ENCODE measurements at places on chromosomes 5 and 9. TPM values are rescaled to one million over a fixed set of nuclear protein-coding genes. Genes with fewer than 3 reads are reported as not detected.

- DNase-seq = no peak
Measured at GRCh38 chr9:116905171-116905588, 218.1 kb downstream of the TRIM32 start.

- DNase-seq = no peak
Measured at GRCh38 chr9:27194401-27195091, 85.5 kb downstream of the TEK start.

GRCh38 chr9:19947996-19948395 is 159.2 kb upstream of the SLC24A2 start:
- DNase-seq = no peak

- DNase-seq = no peak
Measured at GRCh38 chr5:178768371-178769260, 38.2 kb upstream of the ZNF354A start.

- no peak for DNase-seq
Measured at GRCh38 chr5:145984072-145984471, 47.7 kb downstream of the SH3RF2 start.

DNA sequence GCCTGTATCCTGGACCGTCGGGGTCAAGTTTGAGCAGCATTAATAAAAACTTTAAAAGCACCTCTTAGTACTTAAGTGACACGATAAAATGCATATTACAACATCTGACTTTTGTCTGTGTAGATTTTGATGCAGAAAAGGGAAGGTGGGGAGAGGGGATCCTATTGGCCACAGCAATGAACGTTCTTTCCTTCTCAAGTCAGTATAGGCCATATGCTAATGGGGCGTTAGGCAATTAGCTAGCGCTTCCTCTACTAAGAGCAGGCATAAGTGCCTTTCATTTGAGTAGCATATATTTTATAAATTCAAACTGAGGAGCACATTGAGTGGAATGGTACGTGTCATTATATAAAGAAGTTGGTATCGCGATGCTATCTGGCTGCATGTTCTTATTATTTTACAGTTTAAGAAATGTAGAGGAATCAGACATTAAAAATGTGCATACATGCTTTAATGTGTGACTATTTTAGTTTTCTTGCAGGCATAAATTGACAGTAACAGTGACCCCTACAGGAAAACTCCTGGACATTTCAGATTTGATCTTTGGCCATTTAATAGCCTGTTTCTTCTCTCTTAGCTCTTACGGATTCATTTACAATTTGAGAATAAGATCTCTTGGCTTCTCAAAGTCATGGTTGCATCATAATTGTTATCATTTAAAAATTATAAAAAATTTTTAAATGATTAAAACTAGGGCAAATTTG is 1.1 kb upstream of the GNA14 start:
- no peak for DNase-seq

GRCh38 chr9:18438300-18438925 is 35.5 kb upstream of the ADAMTSL1 start:
- DNase-seq = no peak

DNA sequence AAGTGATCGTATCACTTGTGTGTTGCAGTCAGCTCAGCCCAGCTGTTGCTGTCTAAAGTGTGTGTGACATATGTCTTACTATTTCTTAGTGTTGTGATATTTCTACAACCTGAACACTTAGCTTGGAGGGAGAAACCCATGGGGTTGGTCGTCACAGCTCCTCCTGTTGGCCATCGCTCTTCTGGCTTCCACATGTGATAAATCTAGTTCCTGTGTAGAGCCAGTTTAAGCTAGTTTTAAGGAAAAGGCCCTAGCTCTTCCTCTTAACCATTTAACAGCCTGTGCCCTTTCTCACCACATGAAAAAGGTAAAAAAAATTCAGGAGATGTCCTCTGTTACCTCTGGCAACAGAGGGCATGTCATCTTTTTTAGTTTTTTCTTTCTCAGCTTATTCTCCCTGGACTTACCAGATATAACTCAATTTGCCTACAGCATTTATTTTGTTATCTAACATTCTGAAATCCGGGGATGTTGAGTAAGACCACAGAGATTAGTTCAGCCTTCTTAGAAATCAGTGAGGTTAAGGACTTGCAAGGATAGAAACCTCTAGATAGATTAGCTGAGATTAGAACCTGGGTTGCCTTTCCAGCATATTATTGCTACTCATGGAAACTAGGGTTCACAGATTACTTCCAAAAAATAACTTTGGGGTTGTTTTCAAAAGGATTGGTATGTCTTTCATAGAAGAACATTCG is 100.4 kb downstream of the GAPVD1 start:
- DNase-seq = peak; percentile 65

DNA sequence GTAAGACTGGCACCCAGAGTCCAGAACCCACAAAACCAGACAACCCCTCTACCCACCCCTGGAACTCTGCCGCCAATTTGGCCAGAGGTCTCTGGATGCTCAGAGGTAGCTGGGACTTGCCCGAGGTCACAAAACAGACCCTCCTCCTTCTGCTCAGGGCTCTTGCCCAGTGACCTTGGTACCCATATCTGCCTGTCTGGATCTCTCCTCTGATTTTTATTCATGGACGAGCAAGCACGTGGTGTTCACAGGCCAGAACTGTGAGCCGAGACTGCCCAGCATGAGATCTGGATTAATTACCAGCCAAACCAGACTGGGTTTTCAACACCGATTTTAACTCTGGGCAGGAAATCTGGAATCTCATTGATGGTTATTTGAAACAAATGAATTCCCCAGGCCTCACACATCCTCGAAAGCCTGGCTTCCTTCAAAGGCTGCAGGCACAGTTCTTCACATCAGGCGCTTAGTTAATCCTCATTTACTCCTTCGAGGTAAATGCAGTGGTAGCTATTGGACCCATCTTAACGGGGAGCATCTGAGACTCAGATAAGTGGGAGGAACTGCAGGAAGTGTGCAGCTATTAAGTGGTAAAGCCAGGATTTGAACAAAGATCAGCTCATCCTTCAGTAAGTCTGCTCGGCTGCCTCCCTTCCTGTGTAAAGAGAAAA is 21.4 kb downstream of the COL27A1 start:
- no peak for DNase-seq

GRCh38 chr9:34826999-34827538 is 117.1 kb upstream of the CCL21 start:
- no peak for DNase-seq

DNA sequence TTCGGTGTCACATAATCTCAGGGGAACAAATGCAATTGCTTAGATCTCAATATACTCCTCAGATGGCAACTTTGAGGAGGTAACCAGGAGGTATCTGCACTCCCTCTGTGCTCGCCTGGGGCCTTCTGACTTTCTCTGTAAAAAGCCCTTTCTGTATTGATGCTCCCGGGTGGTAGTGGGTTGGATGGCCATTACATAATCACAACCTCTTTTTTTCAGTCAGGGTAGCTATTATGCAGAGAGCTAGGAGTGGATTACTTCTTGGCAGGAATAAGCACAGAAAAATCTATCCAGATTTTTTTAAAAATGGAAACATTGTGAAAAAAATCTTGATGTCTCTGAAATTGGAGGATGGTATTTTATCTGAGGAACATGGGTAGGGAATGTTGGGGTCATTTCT is 116.6 kb downstream of the SH3GL2 start:
- no peak for DNase-seq

- DNase-seq = no peak
Measured at GRCh38 chr9:9817176-9817575, 795.6 kb downstream of the PTPRD start.

GRCh38 chr5:1762121-1762882 is 37.3 kb downstream of the MRPL36 start:
- DNase-seq = no peak

GRCh38 chr9:114224247-114224610 is 68.9 kb downstream of the COL27A1 start:
- no peak for DNase-seq

DNA sequence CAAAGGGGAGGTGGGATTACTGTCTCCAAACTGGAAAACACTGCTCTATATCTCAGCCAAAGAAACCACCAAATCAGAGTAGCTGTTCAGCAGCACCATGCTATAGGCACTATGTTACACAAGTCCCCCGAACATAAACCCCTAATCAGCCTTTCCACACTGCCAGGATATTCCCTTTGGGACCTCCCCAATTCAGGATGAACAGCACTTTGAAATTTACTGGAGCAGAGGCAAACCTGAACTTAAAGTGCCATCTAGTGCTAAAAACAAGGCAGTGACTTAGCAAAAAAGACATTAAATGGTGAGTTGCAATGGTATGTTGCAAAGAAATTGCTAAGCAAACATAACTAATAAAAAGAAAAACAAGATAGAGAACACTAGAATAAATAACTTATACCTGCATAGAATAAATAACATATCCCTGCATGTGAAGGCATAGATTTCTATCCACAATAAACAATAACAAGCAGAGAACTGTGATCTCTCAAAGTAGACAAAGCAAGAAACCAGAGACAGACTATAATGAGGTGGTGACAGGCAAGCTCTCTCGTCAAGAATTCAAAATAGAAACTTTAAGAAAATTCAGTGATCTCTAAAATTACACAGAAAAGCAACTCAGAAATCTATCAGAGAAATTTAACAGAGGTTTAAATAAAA is 584.4 kb upstream of the ACO1 start:
- DNase-seq = no peak

- no peak for DNase-seq
Measured at GRCh38 chr9:100575006-100575405, 2.9 kb upstream of the CAVIN4 start.

DNA sequence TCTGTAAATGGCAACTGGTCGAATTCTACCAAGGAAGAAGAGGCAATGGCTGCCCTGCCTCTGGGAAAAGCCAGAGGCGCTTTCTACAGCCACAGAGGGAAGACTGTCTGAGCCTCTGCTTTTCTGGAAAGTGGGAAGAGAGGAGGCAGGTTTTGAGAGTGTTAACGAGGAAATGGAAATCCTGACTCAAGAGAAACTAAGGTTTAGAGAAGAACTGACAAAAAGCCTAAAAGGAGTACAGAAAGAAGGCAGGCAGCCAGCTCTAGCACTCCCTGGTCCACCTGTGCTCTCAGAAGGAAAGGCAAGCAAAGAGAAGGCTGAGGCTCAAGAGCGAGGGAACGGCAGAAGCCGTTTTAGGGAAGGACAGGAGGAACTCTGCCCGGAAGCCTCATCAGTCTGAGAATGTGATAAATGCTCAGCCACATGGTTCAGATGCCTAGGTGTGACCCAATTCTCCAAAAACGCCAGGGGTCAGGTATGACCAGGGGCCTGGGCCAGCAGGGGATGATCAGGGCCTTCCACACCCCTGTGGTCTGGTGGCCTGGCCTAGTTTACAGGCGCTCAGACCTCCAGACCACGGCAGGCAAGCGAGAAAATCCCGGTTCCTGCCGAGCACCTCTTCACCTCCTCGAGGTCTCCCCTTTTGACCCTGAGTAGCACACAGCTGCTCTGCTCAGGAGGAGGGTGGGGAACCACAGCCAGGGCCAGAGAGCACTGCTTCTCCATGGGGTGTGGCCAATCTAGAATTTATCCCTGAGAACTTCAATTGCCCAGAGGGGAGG is 79.9 kb upstream of the FBXW11 start:
- no peak for DNase-seq

DNA sequence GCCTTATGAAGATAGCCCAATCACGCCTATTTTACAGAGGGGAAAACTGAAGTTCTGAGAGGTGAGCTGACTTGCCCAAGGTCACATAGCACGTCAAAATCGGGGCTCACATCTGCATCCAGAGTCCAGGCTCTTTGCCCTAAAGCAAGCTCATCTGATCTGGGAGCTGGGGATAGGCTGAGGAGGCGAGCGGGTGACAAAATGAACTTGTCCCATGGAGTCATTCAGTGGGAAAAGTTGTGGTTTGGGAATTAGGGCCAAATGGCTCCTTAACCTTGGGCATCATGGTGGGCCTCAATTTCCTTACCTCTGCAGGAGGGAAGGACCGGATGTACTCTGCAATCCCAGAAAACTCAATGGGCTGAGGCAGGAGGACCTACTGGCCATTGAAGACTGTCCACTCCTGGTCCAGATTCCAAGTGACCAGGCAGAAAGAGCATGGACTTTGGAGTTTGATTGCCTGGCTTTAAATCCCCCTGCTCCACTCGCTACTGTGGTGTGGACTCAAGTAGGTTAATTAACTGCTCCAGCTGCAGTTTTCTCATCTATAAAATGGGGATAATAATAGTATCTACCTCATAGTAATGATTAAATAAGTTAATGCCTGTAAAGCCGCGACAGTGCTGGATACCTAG is 160.4 kb downstream of the RGS3 start:
- no peak for DNase-seq

DNA sequence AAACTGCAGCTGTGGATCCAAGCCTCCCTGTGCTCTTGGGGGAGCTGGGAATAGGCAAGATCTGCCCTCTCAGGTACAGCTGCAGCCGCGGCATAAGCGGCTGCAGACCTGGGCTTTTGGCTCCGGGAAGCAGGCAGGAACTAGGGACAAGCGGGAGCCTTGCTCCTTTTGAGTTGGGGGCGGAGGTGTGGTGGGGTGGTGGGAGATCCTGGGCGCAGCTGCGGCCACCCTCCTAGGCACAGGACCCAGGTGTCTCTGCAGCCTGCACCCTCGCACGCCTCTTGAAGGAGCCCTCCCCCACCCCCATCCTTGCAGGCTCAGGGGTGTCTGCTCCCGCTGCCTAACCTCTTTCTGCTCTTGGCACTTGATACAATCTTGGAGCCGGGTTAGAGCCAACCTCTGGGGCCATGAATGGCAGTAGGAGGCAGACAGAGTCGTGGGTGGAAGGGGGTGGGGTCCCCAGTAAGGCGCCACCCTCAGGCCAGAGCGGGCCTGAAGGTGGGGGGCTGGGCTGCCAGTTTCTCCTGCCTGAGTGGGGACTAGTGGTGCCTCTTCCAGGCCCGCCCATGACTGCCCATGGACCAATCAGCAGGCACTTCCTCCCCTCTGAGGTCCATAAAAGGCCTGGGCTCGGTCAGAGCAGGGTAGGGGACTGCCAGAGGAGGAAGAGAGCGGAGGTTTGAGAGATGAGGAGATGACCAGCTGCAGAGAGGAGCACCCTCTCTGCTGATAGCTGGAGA is 267.6 kb upstream of the TNC start:
- DNase-seq = no peak

DNA sequence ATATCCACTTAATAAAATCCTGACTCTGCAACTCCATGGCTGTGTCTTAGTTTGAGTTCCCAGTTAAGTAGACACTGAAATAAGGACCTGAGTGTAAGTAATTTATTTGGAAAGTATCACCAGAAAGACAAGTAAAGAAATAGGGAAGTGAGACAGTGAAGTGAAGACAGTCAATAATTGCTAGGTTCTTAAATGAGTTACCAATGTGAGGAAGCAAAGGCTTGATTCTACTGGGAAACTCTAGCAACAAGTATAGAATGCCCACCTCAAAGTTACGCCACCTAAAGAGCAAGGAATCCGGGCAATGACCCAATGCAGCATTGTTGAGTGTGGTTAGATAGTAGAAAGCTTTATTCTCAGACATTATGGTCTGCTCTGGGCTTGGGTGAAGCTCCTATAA is 383.9 kb downstream of the TLR4 start:
- DNase-seq = no peak

The TYRP1 gene
- not detected for total RNA-seq

The IL17B gene
- total RNA-seq = not detected

Measured in activated CD4-positive, alpha-beta T cell treated with anti-CD3 and anti-CD28 coated beads, Interleukin-2, amount 10 ng/mL, durations not matched to agents 24 days and 14 days (primary cell).